ENCODE measurements at places on chromosomes 7 and 10. TPM values are rescaled to one million over a fixed set of nuclear protein-coding genes. Genes with fewer than 3 reads are reported as not detected.

Gene AKR1C2
- 46.0 TPM for total RNA-seq

Gene GNGT1
- total RNA-seq, result not detected

Gene OR2A1
- total RNA-seq, result 0.36 TPM

Gene LBX1
- total RNA-seq, result not detected

Gene OR2A12
- not detected for total RNA-seq

Gene SEPTIN14
- not detected for total RNA-seq

Gene CCZ1B
- 50.4 TPM for total RNA-seq

Gene ATG9B
- total RNA-seq, result not detected

Gene TFEC
- total RNA-seq, result under 0.01 TPM

Gene STEAP2
- 9.8 TPM for total RNA-seq

Gene ANXA8
- total RNA-seq, result 0.72 TPM

Gene CARD11
- not detected for total RNA-seq

Gene LRRC4
- total RNA-seq, result 0.29 TPM
